ENCODE measurements at places on chromosomes 5 and 9.

- DNase-seq = no peak
Measured at GRCh38 chr5:56102889-56103288, 108.1 kb upstream of the IL6ST start.

DNA sequence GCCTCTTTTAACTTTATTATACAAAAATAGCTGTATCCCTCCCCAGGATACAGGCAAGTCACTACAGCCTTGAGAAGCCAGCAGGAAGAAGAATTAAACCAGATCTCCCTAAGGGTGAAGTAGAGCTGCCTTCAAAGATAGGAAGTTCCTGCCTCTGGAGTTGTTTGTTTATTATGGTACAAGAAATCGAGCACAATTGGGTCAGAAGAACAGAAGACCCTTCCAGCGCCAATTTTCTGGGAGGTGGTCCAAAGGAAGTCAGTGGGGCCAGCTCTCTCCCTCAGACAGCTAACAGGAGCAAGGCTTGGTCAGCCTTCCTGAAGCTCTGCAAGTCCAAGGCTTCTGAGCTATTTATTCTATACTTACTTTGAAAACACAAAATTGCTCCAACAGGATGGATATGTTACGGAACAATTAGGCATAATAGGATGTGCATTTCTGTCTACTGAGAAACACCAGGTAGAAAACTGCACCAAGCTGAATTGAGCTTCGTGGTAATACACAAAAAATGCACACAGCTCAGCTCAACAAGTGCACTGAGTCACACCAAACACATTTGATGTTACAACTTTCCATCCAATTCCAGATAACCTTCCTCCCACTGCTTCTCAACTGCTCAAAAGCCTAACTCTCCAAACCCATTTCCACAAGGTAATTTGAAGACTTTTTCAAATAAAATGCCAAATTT, 16.0 kb downstream of the SERINC5 start:
- no peak for DNase-seq

- DNase-seq = no peak
Measured at GRCh38 chr9:122382901-122383850, 12.4 kb downstream of the PTGS1 start.

GRCh38 chr5:38758774-38759600, 86.8 kb upstream of the OSMR start:
- no peak for DNase-seq

DNA sequence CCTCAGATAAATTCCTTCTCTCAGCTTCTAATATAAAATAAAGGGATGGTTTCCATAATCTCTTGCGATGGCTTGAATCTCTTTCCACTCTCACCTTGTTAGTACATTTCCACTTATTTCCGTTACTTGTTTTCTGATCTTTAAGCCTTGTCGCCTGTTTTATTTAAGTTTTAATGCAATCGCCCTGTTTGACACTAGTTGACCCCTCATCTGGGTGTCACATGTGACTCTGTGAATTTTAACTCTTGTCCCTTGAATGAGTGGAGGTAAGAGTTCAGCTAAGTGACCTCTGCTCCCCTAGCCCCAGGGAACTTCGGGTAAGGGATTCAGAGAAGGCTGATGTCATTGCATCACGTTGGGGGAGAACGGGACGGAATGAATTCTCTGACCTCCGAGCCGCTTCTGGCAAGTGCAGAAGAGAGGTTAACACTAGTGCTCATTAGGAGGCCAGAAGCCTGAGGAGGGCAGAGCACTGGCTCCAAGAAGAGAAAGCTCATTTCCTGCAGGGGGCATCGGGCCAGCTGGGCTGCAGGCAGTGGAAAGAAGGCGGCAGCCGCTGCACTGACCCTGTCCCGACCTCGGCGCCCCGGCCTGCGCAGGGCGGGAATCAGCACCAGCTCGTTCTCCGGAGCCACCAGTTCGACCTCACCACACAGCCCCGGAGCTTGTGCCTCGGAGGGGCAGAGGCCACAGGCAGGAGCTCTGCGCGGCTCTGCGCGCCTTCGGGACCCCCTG, 569 bp downstream of the HINT2 start:
- DNase-seq = no peak

GRCh38 chr5:10409504-10409903, 32.2 kb upstream of the ROPN1L start:
- no peak for DNase-seq

DNA sequence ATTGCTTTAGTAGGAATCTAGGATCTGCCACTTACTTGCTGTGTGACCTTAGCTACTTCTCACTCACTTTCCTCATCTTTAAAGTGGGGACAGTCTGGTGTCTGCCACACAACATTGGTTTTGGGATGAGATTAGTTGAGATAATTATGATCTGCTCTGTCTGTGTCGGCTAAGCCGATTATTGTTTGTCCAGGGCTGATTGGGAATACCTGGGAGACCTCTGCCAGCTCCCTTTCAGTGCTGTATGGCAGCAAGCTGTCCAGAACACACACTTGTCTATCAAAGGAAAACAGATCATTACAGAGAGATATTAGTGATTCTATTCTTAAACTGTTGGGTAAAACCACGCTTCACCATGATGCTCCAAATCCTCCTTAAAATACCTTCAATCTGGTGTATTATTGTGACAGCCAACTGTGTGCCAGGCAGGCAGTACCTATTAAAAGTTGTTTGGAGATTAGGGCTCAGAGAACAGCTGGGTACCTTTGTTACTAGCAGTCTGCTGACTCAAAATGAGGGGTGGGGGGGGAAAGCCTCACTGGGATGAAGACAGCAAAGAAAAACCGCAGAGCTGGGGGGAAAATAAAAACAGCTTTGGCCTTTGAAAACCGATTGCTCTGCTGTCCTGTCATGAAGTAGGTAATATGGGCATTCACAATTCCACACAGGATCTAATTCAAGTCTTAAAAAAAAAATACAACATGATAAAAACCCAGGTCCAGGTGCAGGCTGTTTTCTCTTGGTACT, 458.4 kb upstream of the C9orf72 start:
- DNase-seq = no peak

DNA sequence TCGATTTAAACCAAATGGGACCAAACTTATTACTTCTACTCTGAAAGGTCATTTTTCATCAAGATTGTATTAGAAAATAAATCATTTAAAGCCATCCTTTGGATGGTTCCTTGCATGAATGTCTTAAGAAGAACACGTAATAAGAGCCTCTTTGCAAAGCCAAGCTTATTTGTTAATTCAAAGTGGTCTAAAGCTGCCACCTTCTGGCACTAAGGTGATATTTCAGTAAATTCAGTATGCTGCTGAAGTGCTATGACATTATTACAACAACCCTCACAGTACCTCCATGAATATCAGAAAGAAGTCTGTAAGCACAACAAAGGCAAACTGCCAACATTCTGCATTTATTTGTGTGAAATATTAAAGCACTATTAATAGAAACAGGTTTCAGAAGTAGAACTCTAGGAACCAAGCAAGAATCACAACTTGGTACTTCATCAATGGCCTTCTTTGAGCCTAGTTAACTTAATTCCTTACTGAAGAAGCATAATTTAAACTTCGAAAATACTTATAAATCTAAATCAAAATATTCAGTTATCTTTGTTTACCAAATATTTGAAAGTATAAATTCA, 53.1 kb upstream of the TYRP1 start:
- no peak for DNase-seq

DNA sequence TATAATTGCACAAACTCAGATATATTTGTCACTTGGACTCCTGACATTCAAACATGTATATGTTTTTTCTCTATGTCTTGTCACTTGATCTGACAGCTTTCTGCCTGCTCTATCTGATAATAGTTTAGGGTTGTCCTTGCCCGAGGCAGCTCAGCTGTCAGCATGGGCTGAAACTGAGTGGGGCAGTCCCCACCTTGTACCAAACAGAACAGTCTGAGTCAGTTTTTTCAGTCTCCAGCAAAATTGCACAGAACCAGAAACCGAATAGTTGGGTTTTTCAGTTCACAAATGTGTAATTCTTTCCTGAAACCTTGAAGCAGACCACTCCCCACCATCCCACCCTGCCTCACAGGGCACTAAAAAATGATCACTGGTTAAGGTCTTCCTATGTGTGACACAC, 9.5 kb upstream of the HAND1 start:
- no peak for DNase-seq

GRCh38 chr9:124032247-124032646, 20.7 kb downstream of the LHX2 start:
- DNase-seq = no peak

GRCh38 chr5:132595624-132596023, 38.8 kb downstream of the RAD50 start:
- DNase-seq = no peak

DNA sequence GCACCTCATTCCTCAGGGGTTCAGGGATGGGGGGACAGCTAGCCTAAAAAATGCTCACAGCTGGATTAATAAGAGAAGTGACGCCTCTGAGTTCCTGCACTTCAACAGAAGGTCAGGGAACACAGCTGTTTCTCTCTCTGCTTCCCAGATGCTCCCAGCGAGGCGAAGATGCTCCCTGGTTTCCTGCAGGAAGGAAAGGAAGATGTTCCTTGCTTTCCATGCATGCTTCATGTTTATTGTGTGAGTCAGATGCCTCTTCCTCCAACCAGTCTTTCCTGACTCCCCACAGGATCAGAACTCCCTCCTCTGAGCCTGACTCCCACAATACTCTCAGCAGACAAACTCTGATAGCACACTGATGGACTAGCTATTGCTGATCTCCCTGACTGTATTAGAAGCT, 71.9 kb downstream of the MFAP3 start:
- no peak for DNase-seq

GRCh38 chr5:17212996-17213395, 4.4 kb upstream of the BASP1 start:
- no peak for DNase-seq

GRCh38 chr5:133716532-133717183, 104.3 kb upstream of the FSTL4 start:
- DNase-seq = no peak

DNA sequence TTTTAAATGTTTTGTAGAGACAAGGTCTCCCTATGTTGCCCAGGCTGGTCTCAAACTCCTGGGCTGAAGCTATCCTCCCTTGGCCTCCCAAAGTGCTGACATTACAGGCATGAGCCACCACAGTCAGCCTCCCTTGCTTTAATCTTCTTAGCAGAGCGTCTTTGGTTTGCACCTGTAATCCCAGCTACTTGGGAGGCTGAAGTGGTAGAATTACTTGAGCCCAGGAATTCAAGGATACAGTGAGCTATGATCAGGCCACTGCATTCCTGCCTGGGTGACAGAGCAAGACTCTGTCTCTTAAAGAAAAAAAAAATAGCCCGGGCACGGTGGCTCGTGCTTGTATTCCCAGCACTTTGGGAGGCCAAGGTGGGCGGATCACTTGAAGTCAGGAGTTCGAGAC, 27.8 kb downstream of the UBE2D2 start:
- no peak for DNase-seq

- DNase-seq = no peak
Measured at GRCh38 chr5:131389096-131389868, 125.4 kb downstream of the CDC42SE2 start.

DNA sequence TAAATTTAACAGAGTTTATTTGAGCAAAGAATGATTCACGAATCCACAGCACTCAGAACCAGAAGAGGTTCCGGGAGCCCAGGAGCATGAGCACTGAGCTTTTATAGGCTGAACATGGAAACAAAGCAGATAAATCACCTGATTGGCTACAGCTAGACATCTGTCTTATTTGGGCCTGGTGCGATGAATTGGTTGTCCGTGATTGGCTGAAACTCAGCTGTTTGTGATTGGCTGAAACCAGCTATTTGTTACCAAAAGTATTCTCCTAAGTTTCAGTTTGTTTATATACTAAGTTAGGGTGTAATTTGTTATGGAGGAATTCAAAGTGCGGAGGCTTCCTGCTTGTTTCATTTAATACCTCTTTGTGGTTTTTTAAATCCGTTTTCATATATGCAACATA, 15.8 kb upstream of the LCP2 start:
- DNase-seq = no peak

GRCh38 chr5:172956228-172956627, 3.0 kb upstream of the RPL26L1 start:
- DNase-seq = no peak

- no peak for DNase-seq
Measured at GRCh38 chr5:33102551-33102950, 338.2 kb upstream of the TARS1 start.

- no peak for DNase-seq
Measured at GRCh38 chr9:34087370-34087769, 38.7 kb upstream of the UBAP2 start.

DNA sequence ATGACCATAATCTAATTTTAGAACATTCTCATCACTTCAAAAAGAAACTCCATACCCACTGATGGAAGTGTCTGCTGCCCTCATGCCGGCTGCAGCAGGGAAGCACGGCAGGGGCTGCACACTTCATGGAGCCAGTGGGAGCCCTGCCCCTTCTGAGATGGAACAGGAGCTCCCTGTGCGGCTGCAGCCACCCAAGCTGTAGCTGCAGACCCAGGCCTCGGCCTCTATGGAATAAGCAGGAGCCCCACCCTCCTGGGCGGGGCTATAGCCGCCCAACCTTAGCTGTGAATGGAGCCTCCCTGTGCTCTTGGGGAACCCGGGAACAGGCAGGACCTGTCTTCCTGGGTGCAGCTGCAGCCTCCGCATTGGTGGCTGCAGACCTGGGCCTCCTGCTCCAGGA, 128.5 kb downstream of the NUDT12 start:
- no peak for DNase-seq

DNA sequence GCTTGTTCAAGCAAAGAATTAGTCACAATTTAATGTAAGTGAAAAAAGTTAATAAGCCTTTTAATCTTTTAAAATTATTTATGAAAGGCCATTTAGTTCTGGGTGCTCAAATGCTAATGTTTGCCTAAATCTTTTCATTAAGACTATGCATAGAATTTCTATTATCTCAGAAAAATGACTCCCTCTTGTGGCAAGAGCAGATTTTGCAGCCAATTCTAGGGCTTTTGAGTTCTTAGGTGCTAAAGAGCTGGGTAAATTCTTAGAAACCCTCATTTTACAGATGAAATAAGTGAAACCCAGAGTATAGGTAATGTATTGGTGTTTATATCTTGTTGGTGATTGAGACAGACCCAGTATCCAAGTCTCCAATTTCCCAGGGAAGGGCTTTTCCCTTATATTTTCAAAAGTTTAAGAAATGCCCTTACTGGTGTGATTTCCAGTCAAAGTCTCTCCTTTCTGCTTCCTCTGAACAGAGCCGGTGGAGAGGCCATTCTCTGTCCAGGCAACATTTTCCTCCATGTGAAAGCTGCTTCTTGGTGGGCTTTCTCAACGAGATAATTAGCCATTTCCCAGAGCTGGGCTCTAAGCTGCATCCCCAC, 24.1 kb upstream of the PCSK5 start:
- DNase-seq = peak; percentile 11

- no peak for DNase-seq
Measured at GRCh38 chr5:570446-570845, 41.7 kb upstream of the CEP72 start.

DNA sequence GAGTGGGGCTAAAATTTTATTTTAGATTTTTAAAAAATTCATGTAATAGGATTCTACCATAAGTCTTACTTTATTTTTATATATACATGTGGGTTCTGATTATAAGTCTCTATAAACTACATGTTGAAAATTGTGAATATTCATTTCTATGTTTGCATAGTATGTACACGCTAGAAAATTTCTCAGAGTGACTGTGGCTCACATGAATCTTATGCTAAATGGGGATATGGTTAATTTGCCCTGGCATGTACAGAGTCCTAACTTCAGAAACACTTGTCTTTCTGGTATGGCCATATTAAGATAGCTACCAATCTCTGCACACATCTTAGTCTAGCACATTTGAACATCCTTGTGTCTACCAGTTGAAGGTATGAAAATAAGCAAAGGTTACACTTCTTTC, 154.8 kb downstream of the FBXL7 start:
- DNase-seq = no peak

Measured in AG09319 (cell line).